Smooth muscle cell of the brain vasculature (primary cell): ENCODE measurements at places on chromosomes 4 and X.

- DNase-seq, result no peak
Measured at GRCh38 chr4:31146366-31146765, 426.2 kb downstream of the PCDH7 start.

DNA sequence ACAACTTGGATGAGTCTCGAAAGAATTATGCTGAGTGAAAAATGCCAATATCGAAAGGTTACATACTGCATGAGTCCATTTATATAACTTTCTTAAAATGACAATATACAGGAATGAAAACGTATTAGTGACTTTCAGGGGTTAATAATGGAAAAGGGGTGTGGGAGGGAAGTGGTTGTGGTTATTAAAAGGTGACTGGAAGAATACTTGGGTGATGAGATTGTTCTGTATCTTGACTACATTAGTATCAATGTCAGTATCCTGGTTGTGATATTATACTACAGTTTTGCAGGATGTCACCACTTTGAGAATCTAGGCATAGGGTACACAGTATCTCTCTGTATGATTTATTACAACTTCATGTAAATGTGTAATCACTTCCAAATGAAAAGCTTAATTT is 204.5 kb downstream of the DTHD1 start:
- DNase-seq, result no peak

- no peak for DNase-seq
Measured at GRCh38 chrX:10750581-10750980, 130.2 kb upstream of the MID1 start.

GRCh38 chr4:105714071-105714521 is 5.5 kb downstream of the GSTCD start:
- no peak for DNase-seq

DNA sequence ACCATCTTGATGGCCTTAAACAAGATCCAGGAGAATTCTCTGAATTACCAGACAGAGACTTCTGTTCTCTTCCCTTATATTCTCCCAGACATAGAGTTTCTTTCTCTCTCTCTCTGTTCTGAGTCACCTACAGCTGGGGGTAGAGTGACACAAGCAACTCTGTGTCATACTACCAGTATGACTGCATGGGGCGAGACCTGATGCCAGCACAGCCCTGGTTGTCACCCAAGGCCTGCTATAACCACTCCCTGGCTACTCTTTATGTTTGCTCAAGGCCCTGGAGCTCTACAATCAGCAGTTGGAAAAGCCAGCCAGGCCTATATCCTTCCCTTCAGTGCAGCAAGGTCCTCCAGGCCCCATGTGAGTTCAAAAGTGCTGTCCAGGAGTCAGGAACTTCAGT is 114.2 kb upstream of the TENT5D start:
- no peak for DNase-seq

DNA sequence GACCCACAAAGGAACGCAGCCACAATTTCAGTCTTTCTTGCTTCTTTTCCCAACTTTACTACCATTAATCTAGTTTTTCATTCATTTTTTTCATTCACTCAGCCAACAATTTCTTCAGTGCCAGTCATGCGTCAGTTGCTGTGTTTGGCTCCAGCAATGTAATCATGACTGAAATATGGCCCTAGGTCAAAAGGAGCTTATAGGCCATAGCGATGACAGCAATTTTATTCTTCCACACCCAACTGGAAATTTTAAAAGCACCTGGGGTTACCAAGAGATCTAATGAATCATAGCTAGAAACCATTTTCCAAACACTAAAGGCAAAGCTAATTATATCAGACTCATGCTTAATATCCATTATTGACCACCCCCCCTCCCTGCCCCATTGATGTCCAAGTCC is 29.8 kb upstream of the C1QTNF7 start:
- no peak for DNase-seq

- no peak for DNase-seq
Measured at GRCh38 chr4:8341691-8342090, 72.1 kb downstream of the HTRA3 start.

DNA sequence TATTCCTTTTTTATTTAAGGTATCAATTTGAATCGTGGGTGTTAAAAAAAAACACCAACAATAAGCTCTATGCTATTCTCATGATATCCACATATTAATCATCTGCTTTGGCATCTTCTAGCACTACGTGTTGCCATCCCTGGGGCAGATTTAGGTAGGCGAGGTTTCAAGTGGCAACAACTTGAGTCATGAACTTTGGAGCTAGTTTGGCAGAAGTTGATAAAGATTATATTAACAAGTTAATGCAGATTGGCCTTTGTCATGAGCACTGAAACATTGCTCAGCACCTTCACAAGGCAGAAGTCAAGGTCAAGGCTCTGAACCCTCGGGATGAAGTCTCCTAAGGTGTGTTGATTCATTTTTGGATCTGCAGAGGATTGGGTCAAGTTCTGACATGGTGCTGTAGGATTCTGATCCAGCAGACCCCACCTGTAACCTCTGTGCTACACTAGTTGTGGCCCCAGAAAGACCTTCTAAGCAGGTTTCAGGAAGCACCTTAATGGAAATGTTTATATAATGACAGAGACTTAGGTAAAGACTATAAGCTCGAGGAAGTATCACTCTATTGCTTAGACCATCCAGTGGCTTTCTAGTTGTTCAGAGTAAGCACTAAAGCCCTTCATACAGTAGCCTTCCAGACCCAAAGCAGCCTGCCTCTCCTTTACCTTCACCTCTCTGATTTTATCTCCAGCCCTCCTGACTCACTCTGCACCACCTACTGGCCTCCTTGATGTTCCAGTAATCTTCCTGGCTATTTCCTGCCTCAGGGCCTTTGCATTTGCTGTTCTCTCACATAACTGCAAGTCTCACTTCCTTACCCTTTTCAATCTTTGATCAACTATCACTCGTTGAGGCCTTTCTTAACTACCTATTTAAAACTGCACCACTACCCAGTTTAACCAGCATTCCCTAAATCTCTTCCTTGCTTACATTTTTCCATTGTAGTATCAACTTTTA is 117.0 kb upstream of the SLC4A4 start:
- DNase-seq, result no peak

DNA sequence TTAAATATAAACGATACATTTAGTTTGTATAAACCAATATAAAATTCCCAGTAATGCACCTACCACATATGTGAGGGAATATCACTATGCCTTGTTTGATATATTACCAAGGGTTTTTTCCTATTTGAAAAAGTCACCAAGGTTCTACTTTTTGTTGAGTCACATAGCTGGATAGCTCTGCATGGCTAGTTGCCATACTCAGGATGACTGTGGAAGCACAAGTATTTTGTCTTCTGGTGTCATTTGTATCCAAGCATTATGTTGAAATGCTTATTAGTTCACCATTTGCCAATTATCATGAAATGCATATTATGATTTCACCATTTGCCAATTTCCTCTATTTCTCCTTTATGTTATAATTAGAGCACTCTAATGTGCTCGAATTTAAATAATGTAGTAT is 162.7 kb upstream of the TTC29 start:
- DNase-seq, result no peak

GRCh38 chr4:1196421-1197183 is 24.2 kb upstream of the SPON2 start:
- DNase-seq, result no peak

GRCh38 chr4:119080721-119081541 is 54.7 kb upstream of the MYOZ2 start:
- no peak for DNase-seq

DNA sequence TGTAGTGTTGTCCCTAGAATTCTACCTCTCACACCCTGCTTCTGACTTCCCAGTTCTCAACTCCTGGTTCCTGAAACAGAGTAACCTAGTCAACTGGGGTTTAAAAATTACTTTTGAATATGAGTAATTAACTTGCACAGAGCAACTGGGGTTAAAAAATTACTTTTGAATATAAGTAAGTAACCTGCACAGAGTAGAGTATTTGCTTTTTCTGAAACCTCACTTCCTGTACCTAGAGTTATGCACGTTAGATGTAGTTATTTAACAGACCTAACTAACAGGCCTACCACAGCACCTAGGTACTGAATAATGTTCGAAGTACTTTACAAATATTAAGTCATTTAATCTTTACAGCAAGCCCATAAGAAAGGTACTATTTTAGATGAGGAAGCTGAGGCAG is 32.9 kb downstream of the SLC39A8 start:
- no peak for DNase-seq

DNA sequence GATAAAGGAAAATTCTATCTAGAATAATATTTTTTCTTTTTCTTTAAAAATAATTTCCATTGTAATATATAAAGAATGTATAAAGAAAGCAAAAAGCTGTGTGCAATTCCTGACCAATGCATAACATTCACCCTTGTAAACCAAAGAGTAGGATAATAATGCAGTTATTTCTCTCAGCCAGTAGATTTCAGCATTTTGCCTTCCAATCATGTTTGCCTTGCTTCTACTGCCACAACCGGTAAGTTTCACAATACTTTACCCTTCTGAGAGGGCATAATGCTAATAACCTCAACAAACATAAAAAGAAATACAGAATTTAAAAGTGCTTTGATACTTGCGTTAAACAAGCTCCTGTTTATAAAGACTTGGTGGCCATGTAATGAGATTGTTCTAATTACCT is 59.9 kb downstream of the CHIC2 start:
- no peak for DNase-seq
